IMR-90 (cell line): ENCODE measurements at places on chromosomes 6 and 20.
A peak's percentile ranks its signal among the peaks of the same experiment; 100 is the strongest.

DNA sequence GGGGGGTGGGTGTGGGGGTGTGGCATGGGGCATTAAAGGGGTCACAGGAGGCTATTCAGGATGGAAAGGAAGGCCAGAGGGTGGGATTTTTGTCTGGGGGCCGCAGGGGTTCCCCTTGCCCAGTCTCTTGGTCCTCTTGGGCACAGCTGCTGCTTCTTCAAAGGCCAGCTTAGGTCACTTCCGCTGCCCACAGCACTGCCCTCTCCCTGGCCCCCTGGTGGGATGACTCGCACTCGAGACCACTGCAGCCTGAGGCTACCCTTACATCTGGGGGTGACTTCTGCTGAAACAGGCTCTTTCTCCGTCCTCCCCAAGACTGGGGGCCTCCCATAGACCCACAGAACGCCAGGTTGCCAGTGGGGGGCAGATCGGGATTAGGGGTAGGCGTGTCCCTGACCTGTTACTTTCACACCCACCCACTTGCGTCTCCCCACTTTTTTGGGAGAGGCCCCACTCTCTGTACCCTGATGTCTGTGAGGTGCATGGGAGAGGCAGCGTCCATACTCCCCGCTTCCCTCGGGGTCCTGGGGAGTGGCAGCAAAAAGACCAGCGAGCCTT lies 1.3 kb downstream of the LKAAEAR1 start:
- no peak for DNase-seq

DNA sequence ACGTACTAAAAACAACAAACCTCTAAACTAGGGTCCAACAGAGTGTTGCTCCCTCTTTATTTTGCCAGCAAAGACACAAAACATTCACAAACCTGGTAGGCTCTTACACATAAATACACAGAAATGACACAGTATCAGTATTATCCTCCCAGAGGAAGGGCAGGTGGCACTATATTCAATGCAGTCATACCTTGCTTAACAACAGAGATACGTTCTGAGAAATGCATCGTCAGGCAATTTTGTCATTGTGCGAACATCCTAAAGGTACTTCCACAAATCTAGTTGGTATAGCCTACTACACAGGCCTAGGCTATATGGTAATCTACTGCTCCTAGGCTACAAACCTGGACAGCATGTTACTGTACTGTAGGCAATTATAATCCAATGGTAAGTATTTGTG lies 9.6 kb downstream of the ZBTB2 start:
- DNase-seq, result no peak

DNA sequence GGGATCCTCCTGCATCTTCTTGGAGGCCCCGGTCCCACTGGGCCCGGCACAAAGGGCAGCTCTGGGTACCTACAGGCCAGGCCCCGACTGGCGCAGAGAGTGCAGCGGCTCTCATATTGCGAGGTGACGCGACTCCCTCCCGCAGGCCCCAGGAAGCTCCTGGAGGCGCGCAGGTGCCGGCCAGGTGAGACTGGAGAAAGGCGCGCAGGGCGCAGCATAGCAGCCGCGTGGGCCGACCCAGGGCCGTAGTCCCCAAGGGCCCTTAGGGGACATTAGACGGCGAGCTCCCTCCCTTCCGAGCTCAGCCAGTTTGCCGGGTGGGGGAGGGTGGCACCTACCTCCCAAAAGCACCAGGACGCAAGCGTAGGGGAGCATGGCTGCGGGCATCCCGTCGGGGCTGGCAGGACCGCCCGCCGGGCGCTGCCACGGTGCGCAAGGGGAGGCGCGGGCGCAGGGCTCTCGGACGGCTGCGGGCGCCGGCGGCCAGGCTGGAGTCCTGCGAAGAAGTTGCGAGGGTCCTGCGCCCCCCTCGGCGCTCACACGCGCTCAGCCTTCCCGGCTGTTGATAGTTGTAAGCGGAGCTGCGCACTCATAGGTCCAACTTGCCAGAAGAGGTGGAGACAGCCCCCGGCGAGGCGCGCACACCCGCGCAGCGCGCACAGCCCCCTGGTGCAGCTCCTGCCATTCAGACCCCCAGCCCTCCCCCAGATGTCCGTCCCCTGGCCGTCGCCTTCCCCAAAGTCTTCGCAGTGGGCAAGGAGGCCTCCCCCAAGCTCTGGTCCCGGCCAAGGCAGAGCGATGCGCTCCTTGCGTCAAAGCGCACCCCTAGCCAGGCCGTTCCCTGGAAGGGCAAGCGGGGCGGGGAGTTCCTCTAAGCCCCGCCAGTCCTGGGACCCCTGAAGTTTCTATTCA lies 622 bp downstream of the APCDD1L start:
- DNase-seq, result peak; percentile 19

DNA sequence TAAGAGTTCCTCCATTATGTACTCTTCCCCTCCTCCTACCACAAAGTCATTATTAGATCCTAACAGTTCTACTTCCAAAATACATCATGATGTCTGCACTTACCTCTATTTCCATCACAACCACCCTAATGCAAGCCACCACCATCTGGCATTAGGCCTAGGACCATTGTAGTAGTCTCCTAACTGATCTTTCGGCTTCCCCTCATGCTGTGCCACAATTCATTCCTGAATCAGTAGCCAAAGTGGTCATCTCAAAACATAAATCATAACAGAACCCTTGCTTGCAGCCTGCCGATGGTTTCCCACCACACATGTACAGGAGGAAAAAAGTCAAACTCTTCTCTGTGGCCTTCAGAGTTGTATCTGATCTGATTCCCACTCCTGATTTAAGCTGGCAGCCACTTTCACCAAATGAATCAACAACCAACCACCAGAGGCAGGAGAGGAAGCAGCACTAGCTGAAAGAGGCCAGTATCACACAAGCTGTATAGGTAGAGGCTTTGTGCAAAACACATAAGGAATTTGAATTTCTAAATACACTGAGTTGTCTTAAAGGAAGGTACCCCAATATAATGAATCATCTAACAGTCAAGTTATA lies 26.1 kb downstream of the FAM184A start:
- no peak for DNase-seq

- no peak for DNase-seq
These were observed 73.0 kb upstream of the BACH2 start for GRCh38 chr6:90369651-90370050.

DNA sequence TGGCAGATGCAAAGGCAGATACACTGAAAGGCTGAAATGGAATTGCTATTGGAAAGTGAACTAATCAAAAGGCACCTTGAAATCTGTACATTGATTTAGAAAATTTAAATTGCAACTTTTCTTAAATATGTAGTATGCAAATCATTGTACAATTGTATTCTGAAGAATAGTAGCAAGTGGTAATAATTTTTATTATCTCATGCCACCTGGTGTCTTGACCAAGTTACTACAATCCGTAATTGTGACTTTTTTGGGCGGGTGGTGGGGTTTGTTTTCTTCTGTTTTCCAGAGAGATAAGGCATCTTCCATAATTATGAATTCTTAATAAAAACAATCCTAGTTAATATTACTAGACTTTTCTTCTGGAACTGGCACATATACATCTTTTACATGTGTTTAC lies 12.5 kb upstream of the BCKDHB start:
- DNase-seq, result peak; percentile 21

DNA sequence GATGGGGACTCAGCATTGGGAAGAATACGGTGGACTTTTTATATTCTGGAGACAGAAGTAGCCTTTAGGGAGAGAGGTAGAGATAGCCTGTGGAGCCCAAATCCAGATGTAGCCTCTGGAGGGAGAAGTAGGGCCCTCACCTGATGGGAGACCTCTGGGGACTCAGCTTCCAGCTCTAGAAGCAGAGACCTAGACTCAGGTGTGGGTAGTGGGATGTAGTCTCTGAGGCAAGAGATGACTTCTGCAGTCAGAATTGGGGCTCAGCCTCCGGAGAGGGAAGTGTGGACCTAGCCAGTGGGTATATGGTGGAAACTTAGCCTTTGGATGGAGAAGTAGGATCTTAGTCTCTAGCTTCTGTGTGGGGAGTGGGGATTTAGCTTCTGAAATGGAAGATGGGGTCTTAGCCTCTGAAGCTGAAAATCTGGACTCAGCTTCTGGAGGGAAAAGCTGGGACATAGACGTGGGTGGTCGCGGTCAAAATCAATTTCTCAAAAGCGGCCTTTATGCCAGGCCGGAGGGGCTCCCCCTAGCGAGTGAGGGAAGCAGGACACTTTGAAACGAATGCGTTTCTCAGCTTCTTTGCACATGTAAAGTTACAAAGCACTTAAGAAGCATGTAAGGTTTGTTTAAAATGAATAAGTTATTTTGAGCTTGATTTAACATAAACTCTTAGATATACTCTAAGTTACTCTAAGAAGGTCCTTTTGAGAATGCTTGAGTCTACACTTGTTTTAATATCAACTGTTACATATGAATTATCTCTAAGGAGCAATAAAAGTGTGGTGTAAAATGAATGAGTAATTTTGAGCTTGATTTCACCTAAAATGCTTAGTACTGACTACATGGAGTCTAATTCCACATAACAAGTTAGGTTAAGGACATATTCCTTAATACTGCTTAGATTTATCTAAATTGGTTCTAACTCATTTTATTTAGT lies 12.9 kb upstream of the ZNF343 start:
- DNase-seq, result peak; percentile 46

GRCh38 chr20:57870597-57871236 lies 160.9 kb upstream of the PMEPA1 start:
- DNase-seq, result no peak

GRCh38 chr6:43849844-43850243 lies 79.8 kb downstream of the VEGFA start:
- DNase-seq, result no peak

DNA sequence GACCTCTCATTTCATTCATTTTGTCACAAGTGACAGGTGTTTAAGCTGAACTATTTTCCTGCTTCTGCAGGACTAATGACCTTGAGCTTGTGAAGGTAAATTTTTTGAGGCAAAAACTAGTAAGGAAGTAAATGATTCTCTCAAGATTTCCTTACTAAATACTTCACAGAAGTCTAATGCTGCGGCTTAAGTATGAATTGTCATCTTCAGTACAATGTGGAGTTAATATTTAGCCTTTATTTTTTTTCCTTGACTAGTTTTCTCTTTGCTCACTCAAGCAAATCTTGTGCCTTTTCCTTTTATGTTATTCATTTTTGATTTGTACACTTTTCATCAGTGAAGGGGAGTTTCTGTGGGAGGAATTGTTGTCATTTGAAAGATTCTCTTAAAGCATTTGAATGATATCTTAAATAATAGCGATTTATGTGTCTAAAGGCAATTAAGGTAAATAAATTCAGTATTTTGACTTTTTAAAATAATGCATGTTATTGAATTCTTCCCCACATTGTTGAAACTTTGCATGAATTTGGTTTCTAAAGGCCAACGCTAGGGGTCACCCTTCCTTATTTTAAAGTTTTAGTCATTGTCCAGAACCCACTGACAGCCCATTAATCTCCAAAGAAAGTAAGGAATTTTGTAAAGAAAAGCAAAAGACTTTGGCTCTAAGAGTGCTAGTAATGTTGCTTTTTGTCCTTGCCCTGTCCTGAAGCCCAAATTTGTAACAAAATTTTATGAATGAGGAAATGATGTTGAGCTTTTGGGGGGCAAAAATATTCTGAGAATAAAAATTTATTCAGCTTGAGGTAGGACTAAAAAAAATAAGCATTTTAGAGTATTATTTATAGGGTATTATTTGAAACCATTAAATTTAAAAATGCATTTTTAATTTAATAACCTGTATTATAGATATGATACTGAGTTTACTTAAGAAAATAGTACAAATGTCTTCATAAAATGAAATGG lies 157.4 kb upstream of the LAMA2 start:
- peak; percentile 38 for DNase-seq

DNA sequence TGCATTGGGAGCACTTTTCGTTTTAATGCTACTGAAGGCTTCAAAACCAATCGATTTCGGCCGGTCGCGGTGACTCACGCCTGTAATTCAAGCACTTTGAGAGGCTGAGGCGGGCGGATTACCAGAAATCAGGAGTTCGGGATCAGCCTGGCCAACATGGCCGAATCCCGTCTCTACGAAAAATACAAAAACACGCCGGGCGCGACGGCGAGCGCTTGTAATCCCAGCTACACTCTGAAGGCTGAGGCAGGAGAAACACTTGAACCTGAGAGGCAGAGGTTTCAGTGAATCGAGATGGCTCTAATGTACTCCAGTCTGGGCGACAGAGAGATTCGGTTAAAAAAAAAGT lies 58.4 kb downstream of the TRIM38 start:
- DNase-seq, result peak; percentile 74

GRCh38 chr6:36605143-36605542 lies 11.0 kb downstream of the SRSF3 start:
- DNase-seq, result no peak

GRCh38 chr6:131654326-131654725 lies 17.2 kb downstream of the ENPP3 start:
- DNase-seq, result no peak

GRCh38 chr20:19749618-19750071 lies 8.4 kb upstream of the RIN2 start:
- DNase-seq, result no peak

DNA sequence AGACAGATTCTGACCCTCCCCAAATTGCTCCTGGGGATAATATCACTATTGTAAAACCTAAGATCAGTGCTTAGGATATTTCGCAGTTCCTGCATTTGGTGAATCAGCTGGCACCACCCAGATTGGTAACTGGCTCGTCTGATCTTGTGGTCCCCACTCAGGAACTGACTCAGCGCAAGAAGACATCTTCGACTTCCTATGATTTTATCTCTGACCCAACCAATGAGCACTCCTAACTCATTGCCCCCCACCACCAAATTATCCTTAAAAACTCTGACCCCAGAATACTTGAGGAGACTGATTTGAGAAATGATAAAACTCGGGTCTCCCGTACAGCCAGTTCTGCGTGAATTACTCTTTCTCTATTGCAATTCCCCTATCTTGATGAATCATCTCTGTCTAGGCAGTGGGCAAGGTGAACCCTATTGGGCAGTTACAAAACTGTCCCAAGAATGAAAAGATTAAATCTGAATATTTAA lies 55.7 kb upstream of the PRND start:
- DNase-seq, result peak; percentile 49

DNA sequence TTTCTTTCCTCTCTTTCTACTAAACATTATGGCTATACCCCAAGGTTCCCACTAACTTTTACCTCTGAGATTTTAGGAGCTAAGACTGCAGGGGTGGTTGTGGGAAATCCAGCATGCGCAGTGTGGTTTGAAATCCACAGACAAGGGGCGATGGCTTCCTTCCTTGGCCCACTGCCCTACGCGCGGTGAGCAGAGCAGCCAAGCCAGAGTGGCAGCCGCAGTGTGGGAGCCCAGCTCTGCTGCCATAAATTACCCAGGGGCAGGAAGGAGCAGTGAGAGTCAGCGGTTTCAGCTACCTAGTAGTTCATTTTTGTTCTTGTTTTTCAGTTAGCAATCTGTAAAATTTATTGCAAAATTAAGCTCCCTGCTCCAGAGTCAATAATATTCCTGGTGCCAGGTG lies 101.4 kb downstream of the BMP2 start:
- DNase-seq, result no peak

GRCh38 chr6:126002755-126003679 lies 16.7 kb downstream of the TRMT11 start:
- no peak for DNase-seq

GRCh38 chr6:168096271-168096764 lies 17.3 kb upstream of the FRMD1 start:
- no peak for DNase-seq

DNA sequence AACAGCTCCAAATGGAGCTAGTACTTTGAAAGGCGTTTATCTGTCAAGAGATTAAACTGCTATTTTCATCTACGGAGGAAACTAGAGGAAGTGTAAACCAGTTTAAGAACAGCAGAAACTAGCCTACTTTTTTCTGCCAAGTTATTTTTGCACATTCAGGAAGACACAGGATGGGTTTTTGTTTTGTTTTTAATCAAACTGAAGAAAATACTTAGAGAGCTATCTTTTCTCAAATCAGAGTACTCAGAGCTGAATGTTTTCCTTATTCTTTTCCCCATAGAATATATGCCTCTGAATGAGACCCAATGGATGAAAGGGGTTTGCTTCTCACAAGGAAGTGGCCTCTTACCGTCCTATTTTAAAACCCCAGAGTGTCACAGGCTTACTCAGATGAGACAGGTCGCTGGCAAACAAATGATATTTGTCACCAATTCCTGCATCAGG lies 538.5 kb downstream of the CD83 start:
- no peak for DNase-seq
